ENCODE measurements at places on chromosomes 3 and 15.

GRCh38 chr3:30768703-30769550, 125.5 kb downstream of the GADL1 start:
- peak; percentile 64 for DNase-seq

- DNase-seq: no peak
Measured at GRCh38 chr3:108847187-108847586, 24.6 kb downstream of the TRAT1 start.

DNA sequence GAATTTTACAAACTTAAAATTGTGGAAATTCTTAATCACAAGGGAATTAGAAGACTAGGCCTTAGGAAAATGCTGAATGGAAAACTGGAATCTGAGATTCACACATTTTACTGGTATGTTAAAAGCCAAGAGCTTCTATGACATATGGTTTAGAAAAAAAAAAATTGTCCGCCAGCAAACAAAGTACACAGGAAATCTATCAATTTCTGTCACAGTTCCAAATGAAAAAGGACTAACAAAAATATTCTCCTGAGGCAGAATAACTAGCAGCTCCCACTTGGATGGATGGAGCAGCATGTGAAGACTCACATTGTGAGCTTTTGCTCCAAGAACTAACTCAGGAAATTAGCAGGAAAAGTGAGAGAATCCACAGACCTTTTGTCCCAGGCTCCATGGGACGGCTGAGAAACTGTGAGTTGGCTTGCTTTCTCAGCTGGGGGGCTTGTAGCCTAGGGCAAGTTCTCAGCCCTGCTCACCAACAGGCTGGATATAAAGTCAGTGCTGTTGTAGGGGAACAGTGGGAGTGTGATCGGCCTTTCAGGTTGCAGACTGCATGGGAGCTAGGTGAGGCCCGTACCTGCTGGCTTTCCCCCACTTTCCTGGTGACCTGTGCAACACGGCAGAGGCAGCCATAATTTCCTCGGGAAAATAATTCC, 731.1 kb upstream of the SGO1 start:
- DNase-seq: no peak

GRCh38 chr15:80121546-80121945, 31.3 kb upstream of the FAH start:
- DNase-seq: no peak

DNA sequence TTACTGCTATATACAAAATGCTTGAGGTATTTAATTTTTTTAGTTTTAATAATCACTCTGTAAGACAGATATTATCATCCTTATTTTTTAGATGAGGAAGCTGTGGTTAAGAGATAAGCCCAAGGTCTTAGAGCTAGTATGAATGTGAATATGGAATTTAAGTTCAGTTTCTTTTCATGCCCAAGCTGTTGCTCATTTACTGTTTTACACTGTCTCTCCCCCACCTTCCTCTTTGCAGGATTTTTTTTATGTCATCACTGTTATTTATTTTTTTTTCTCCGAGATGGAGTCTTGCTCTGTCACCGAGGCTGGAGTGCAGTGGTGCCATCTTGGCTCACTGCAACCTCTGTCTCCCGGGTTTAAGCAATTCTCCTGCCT, 22.5 kb downstream of the MAP2K5 start:
- DNase-seq: peak; percentile 92

DNA sequence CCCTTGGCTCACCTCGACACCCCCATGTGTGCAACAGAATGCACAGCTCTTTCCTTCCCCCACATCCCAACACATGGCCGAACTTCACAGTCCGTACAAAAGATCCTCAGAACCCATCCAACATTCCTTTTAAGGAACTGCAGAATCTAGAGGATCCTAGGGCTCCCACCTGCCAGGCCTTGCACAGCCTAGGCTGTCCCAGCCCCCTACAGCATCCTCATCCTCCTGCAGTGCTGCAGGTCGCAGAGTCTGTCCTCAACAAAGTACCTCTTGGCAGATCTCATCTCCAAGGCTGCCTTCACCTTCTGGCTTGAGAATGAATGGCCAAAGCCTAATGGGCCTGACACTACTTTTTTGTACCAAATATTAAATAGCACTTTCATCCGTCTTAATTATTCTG, 19.8 kb downstream of the PRR23E start:
- DNase-seq: no peak

DNA sequence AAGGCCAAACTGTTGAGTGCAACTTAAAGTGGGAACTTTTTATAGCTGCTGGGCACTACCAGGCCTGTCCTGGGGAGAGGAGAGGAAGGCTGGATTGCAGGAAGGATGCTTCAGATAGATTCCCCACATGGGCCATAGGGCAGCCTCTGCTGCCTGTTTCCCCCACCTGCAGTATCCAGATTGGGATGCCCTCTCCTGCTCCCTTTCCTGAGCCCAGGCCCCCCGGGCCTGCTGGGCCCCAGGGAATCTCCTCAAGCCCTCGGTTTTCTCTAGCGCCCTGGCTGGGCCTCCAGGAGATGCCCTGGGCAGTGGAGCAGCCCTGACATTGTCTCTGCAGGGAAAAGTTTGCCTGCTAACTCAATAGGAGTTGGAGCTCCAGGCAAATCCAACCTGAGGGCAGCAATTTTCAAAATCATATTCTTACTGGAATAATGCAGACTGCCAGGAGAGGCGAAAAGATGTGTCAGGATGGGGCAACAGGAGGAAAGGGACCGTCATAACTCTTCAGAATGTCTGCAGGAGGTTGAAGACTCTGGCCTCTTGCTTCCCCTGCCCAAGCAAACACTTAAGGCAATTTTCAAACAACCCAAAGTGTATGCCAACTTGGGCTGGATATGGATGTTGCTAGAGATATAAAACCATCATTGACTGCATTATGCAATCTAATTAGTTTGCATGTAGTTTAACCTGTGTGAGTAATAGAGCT, 4.4 kb downstream of the NR2F2 start:
- DNase-seq: no peak

DNA sequence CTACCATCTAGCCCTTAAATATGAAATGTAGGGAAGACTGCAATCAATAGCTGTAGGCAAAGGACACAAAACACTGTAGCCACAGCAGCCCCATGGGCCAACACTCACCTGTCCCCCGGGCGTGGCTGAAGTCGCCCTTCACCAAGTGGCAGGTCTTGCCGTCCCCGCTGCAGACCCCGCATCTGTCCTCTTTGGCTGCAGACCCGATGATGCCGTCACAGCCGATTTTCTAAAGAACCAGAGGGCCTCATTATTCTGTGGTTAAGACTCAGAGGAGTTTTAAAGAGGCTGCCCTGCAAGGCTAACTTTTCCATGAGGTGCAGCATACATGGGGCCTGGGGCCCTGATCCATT, 245.6 kb downstream of the ADAMTS17 start:
- DNase-seq: no peak

GRCh38 chr3:120828796-120829195, 79.2 kb upstream of the STXBP5L start:
- no peak for DNase-seq

- no peak for DNase-seq
Measured at GRCh38 chr15:61449186-61449702, 220.1 kb upstream of the RORA start.

- no peak for DNase-seq
Measured at GRCh38 chr3:37217098-37217849, 42.9 kb upstream of the LRRFIP2 start.

Measured in KBM-7 (cell line).